ENCODE measurements at places on chromosomes 3 and 15.

- DNase-seq = no peak
Observed at GRCh38 chr3:12644331-12644937, 19.5 kb downstream of the RAF1 start.

DNA sequence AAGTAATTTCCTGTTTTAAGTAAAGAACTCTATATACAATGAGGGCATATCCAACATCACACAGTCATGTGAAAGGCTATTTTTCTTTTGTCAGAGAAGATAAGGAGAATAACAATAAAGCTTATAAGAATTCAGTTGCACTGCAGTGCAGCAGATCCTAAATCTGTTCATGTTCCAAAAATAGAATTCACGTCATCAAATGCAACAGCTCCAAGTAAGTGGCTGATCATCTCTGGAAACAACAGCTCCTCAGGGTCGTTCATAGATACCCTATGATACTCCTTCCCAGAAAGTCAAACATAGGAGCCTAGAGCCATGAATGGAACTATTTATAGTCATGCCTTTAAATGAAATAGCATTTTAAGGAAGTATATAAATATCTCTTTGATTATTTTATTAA lies 100.2 kb downstream of the FMN1 start:
- DNase-seq = no peak

GRCh38 chr15:39114690-39115378 lies 466.0 kb upstream of the THBS1 start:
- no peak for DNase-seq

- no peak for DNase-seq
Observed at GRCh38 chr15:96307856-96308394, 22.6 kb upstream of the NR2F2 start.

DNA sequence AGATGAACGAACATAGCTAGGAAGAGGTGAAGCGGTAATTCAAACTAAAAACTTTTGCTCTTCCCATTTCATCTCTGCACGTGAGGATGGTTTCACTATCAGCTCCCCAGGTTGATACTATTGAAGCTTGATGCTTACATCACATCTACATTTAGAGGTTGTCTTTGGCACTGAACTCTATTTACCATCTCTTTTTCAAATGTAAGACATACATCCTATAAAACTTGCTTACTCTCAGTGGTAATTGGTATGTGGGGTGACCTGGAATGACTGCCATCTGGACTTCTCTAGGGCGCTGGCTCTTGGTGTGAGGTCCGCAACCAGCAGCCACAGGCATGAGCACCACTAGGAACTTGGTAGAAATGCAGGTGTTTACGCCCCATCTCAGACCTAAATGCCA lies 118.1 kb downstream of the AKAP13 start:
- no peak for DNase-seq

DNA sequence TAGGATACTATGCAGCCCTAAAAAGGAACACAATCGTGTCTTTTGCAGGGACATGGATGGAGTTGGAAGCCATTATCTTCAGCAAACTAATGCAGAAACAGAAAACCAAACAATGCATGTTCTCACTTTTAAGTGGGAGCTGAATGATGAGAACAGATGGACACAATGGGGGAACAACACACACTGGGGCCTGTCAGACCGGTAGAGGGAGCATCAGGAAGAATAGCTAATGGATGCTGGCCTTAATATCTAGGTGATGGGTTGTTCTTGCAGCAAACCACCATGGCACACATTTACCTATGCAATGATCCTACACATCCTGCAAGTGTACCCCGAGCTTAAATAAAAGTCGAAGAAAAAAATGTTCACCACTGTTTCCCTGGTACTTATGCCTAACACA lies 17.5 kb downstream of the SENP7 start:
- no peak for DNase-seq

- DNase-seq = no peak
Observed at GRCh38 chr15:66922608-66923007, 142.8 kb upstream of the SMAD3 start.

GRCh38 chr3:52805270-52806039 lies 10.9 kb downstream of the ITIH3 start:
- DNase-seq = no peak

- peak; percentile 21 for DNase-seq
Observed at GRCh38 chr15:35657679-35658311, 111.8 kb upstream of the DPH6 start.

DNA sequence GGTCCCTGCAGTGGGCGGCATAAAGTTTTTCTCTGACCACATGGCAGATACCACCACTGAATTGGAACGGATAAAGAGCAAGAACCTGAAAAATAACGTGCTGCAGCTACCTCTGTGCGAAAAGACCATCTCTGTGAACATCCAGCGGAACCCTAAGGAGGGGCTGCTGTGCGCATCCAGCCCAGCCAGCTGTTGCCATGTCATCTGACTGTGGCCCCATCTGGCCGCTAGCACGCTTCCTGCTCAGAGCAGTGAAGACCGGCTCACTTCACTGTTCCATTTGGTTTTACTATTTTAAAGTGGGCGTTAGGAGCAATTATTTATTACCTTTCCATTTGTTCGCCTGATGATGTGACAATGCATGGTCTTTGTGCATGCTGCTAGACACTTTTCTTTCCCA lies 62.0 kb downstream of the SNRK start:
- no peak for DNase-seq

GRCh38 chr3:99505200-99505599 lies 133.2 kb upstream of the COL8A1 start:
- no peak for DNase-seq

GRCh38 chr15:98778263-98778959 lies 130.1 kb downstream of the IGF1R start:
- no peak for DNase-seq

- no peak for DNase-seq
Observed at GRCh38 chr15:63803106-63803886, 30.5 kb downstream of the HERC1 start.

- DNase-seq = peak; percentile 59
Observed at GRCh38 chr3:12948891-12949711, 107.7 kb upstream of the RPL32 start.

- peak; percentile 58 for DNase-seq
Observed at GRCh38 chr3:136196064-136196400, at the start of gene MSL2. TSS of gene MSL2 (minus strand) at chr3:136196335. CDS start at chr3:136195113, 1,222 bp downstream.

DNA sequence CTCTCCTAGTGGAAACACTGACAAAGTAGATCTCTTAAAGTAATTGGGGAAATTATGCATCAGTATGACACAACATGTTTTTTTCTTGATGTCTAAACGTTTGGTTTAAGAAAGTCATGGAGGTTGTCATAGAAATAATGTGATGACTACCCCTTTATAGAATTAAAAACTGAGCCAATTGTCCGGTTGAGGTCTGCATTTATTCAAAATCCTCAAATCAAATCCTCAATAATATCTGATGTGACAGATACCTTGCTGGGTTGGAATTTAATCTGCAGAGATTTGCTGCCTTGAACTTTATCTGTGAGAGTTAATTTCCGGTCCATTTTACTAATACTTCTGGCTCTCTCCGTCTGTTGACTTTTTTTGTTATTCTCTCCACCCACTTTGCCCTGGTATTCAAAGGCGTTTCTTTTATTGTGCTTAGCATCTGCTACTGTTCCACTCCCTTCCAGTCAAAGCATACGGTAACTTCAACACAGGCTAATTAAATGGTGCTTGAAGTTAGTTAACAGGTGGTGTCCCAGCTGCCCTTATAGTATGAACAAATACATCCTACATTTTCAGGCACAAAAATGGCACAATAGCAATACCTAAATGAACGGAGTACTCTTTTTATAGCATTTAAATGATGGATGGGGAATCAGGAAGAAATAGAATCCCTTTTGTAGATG lies 628.3 kb downstream of the ROBO1 start:
- no peak for DNase-seq

DNA sequence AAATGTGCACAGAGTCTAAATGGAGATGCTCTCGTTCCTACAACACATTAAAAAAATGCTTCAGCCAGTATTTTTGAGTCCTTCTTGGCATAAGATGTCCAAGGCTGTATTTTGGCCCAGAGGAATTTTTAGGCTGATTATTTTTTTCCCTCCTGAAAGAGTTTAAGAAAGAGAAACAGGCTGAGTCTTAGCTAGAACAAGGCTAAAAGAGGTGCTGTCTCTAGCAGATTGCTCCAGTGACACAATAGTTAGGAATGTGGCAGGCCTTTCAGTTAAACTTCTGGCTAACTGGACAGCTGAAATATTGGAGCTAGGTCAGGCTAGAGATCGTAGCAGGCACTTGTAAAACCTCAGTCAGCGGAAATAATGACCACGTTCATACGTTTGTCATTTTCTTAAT lies 271.4 kb upstream of the RARB start:
- DNase-seq = no peak

DNA sequence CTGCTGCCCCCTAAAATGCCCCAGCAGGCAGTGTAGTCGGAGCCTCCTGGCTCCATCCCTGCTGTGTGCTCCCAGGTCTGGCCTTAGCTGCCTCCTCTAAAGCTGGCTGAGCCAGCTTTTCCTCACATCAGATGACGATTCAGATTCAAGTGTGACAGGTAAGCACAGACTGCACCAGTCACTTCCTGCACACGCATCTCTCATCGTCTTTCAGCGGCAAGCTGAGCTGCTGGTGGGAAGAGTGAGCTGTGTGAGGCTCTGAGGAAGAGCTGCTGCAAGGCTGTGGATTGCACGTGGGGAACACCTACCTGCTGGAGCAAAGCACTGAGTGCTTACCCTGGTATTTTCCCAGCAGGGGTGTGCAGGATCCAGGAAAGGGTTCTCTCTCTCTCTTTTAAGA lies 88.4 kb upstream of the RPL32 start:
- DNase-seq = no peak

- DNase-seq = no peak
Observed at GRCh38 chr3:61637088-61638051, 76.0 kb downstream of the PTPRG start.

DNA sequence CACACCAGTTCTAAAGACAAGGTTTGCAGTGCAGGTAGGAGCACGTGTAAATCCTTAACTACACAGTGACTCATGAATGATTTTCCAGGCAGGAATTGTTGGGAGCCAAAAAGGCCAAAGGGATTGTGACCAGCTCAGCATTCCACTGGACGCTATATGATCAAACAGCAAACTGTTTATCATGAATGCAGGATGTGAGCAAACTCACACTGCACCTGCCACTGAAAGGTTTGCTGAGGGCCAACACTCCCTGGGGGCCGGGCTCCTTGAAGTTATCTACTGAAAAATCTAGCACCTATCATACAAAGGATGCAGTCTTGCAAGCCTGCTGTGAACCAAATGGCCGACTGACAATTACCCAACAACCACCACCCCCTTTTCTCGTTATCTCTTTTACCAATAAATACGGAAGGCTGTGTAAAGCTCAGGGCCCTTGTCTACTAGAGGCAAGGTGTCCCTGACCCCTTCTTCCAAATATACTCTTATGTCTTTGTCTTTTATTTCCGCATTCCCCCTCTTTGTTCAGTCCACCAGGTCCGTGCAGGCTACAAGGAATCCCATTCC lies 11.5 kb upstream of the DNASE1L3 start:
- no peak for DNase-seq

DNA sequence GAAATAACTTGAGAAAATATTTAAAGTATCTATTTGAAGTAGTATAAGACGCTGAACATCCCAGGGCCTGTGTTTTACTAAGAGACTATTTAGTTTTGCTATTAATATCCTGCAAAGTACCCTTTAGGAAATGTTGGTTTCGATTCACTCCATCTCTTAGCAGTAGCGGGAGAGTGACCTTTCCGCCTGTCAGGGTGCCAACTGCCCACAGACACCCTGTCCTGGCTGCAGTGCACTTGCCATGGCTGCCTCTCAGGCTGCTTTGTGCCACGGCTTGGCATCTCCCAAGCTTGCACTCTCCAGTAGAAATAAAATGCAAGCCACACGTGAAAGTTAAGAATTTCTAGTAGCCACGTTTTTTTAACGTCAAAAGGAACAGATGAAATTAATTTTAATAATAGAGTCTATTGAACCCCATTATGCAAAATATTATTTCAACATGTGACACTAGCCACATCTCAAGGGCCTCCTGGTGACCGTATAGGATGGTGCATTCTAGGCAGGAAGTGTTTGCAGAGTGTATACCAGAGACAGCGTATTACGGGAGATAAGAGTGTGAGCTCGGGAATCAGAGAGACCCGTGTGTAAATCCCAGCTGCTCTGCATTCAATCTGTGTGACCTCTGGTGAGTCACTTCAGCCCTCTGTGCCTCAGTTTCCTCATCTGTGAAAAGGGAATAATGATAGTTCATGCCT lies 19.8 kb downstream of the ADAMTS9 start:
- no peak for DNase-seq

DNA sequence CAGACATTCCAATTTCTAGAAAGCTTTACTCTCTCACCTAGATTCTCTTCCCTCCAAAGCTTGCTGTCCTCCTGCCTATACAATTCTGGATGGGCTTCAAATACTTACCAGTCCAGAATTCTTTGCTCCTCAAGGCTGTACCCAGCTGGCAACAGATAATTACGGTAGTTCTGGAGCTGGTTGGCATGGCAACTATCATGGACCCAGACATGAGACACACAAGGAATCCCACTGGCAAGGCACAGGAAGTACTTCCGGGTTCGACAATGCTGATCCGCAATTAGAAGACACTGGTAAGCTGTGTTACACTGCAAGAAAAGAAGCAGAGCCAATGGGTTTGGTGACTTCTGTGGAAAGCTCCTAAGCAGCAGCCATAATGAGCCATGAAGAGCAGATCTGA lies 37.9 kb downstream of the TUBGCP4 start:
- DNase-seq = no peak

GRCh38 chr3:166444756-166445155 lies 607.5 kb upstream of the BCHE start:
- DNase-seq = no peak

DNA sequence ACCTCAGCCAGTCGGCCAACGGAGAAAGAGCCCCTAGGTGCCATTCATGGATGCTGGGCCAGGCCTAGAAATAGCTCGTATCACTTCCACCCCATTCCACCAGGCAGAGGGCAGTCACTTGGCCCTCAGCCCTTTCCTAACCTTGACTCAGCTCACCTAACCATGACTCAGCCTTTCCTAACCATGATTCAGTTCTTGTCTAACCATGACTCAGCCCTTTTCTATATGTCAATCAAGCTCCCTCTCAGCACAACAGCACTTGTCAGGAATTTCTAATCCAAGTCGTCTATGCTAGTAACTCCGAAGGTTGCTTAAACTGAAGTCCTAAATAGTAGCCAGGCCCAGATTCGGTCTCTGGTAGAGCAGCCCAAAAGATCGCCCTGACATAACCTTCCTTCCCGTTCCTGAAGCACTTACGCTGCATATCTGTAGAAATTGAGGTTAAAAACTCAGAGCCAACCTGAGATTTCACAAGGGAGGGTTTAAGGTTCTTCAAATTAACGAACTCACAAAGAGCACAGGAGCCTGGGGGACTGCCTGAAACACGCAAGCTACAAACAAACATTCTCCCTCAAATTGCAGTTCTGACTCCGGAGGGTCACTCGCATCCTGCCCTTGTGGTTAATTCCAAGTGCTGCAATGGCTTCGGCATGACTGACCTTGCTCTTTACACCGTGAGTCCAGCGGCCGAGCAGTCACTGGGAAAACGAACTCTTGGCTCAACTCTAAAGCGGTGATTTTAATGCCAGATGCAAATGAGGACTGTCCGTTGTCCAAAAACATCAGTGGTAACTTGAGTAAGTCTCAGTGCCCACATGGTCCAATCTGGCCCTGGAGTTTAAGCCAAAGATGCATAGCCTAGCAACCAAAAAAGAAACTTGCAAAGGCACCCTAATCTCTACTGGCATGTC lies 99.9 kb downstream of the ADAMTS17 start:
- DNase-seq = no peak

Measured in stimulated activated CD8-positive, alpha-beta memory T cell treated with anti-CD3 and anti-CD28 coated beads, Interleukin-7, amount 100 ng/mL, for 48 hours (primary cell).